ENCODE measurements at places on chromosomes 7 and 10. TPM values are rescaled to one million over a fixed set of nuclear protein-coding genes. Genes with fewer than 3 reads are reported as not detected.

WBP1L gene
- polyA plus RNA-seq = 28.5 TPM

DNA sequence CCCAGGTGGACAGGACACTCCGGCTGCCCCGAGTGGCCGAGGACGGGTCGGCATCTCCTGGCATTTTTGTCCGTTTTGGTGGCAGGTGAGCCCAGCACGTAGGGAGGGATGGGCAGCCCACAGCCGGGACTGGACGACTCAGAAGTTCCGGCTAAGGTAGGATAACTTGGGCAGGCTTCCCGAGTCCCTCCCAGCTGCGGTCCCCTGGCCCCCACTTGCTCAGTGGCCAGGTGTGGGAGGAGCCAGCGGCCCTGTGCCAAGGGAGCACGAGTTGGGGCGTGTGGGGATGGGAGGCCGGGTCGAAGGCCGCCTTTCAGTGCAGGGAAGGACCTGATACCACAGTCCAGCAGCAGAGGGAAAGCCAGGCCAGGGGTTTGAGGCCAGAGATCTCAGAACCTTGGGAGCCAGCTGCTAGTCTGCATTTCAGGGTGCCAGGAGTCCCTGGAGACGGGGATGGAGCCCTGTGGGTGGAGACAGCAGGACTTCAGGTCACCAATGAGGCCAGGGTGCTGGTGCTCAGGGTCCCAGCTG lies 58.5 kb downstream of the PWWP2B start:
- H3K27me3 ChIP-seq = no peaks in the 10 kb centered on the region
- DNase-seq = no peak
- no peak overlapping the region for H3K4me3 ChIP-seq
- peaks cover 22% of the 10 kb centered on the region for H3K4me1 ChIP-seq
- H3K27ac ChIP-seq = no peak overlapping the region

- DNase-seq = no peak
- H3K4me3 ChIP-seq = no peak overlapping the region
- no peaks in the 10 kb centered on the region for H3K27me3 ChIP-seq
These were observed 57.1 kb upstream of the CACUL1 start for GRCh38 chr10:118811675-118812392.

- no peaks in the 10 kb centered on the region for H3K27me3 ChIP-seq
- no peak overlapping the region for H3K4me3 ChIP-seq
- DNase-seq = no peak
- no peak overlapping the region for H3K27ac ChIP-seq
- no peaks in the 10 kb centered on the region for H3K36me3 ChIP-seq
These were observed 41.9 kb downstream of the AGK start for GRCh38 chr7:141593134-141593533.

GRCh38 chr10:6957851-6958250 lies 377.8 kb upstream of the PRKCQ start:
- H3K36me3 ChIP-seq = no peaks in the 10 kb centered on the region
- H3K27me3 ChIP-seq = no peaks in the 10 kb centered on the region
- H3K4me1 ChIP-seq = peaks cover 21% of the 10 kb centered on the region
- no peak overlapping the region for H3K4me3 ChIP-seq
- no peak for DNase-seq

DNA sequence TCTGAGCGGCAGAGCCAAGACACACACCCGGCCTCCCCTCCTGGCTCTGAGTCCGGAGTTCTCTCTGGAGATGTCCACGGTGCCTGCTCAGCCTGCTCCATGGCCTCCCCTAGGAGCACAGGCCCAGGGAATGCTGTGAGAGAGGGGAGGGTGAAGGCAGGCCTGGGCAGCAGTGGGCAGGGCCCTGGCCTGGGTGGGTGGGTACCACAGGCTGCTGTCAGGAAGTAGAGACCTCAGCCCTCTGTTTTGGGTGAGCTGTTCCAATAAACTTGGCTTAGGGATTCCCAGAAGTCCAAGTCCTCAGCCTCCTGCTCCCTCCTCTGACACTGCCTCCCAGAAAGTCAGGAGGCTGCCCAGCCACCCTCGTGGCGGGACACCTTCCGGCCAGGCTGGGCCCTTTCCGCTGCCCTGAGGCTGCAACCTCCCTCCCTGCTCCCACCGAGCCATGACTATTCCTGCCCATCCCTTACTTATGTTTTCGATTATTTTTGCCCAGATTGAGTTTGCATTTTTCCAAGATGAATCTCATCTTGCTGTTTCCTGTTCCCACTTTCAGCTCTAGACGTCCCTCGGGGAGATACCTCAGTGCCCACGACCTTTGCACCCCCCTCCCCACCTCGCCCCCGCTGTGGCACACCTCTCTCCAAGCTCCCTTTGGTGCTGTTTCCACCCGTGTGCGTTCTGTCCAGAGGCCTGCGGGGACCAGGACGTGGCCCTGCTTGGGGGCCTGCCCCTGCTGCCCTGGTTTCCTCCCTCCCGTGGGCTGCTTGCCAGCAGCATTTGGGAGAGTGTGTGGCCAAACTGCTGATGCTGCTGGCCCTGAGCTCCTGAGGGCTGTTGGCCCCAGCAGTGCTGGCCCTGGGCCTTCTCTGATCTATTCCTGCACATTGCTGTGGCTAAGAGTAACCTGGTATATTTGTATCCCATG lies 5.8 kb upstream of the POLM start:
- H3K36me3 ChIP-seq = no peaks in the 10 kb centered on the region
- H3K27me3 ChIP-seq = no peaks in the 10 kb centered on the region
- H3K4me1 ChIP-seq = no peaks in the 10 kb centered on the region
- DNase-seq = no peak

- peak overlapping the region; percentile 52 for H3K4me3 ChIP-seq
- peaks cover 7% of the 10 kb centered on the region for H3K36me3 ChIP-seq
- H3K4me1 ChIP-seq = peaks cover 85% of the 10 kb centered on the region
- DNase-seq = peak; percentile 56
- peak overlapping the region; percentile 77 for H3K27ac ChIP-seq
These were observed 207.6 kb upstream of the KLF14 start for GRCh38 chr7:130941322-130942210.

ECHDC3 gene
- 0.58 TPM for polyA plus RNA-seq

PLXDC2 gene
- 1.5 TPM for polyA plus RNA-seq

GRCh38 chr7:96495751-96496216 lies 173.9 kb upstream of the SLC25A13 start:
- no peak for DNase-seq
- H3K36me3 ChIP-seq = no peaks in the 10 kb centered on the region
- no peak overlapping the region for H3K27ac ChIP-seq
- H3K4me3 ChIP-seq = no peak overlapping the region
- H3K4me1 ChIP-seq = no peaks in the 10 kb centered on the region

DNA sequence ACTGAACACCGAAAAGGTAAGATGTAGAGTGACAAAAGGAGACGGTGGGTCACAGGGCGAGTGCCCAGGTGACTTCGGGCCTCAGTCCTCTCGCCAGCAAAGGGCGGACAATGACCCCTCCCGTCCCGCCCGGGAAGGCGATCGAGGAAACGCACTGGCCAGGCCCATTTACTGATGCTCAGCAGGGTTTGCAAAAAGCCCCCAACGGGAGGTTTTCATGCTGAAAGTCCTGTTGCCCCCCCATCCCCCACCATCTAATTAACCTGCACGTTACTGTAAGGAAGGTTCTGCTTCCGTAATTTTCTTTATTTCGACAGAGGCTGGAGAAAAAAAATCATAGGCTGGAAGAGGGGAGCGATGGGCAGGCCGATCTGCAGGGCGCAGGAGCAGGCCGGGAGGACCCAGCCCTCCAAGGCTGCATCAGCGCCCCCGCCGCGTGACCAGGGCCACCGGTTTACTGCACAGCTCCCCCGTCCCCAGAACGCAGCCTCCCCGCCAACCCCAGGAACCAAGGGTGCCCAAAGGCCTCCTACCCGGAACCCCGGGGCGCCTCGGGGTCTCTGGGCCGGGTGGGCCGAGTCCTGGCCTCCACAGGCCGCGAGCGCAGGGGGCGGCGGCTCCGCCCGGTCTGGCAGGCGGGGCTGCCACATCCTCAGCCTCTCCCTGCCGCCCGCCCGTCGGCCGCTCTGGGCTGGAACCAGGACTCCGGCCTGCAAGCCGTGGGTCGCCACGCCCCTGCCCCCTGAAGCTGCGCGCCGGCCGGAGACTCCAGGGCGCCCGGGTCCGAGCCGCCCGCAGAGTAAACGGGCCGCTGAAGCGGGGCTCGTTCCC lies 613 bp downstream of the OAT start:
- H3K36me3 ChIP-seq = no peaks in the 10 kb centered on the region
- peak; percentile 52 for DNase-seq
- H3K27ac ChIP-seq = peak overlapping the region; percentile 54
- no peaks in the 10 kb centered on the region for H3K27me3 ChIP-seq
